Right ventricle myocardium inferior (tissue), 1 donor: ENCODE measurements at places on chromosomes 12 and 14. TPM values are rescaled to one million over a fixed set of nuclear protein-coding genes. Genes with fewer than 3 reads are reported as not detected.

GRCh38 chr14:65676361-65677014 lies 264.0 kb downstream of the FUT8 start:
- no peak for DNase-seq

The A2M gene
- 640 TPM for total RNA-seq

DNA sequence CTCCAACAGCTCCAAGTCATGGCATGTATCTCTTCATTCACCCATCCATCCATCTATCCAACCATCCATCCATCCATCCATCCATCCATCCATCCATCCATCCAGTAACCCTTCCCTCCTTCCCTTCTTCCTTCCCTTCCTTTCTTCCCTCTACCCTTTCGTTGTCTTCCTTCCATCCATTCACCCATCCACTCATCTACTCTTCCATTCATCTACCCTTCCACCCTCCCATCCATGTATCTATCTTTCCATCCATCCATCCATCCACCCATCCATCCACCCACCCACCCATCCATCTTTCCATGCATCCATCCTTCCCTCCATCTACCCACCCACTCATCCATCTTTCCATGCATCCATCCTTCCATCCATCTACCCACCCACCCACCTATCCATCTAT lies 53.2 kb upstream of the FBXO21 start:
- no peak for DNase-seq

DNA sequence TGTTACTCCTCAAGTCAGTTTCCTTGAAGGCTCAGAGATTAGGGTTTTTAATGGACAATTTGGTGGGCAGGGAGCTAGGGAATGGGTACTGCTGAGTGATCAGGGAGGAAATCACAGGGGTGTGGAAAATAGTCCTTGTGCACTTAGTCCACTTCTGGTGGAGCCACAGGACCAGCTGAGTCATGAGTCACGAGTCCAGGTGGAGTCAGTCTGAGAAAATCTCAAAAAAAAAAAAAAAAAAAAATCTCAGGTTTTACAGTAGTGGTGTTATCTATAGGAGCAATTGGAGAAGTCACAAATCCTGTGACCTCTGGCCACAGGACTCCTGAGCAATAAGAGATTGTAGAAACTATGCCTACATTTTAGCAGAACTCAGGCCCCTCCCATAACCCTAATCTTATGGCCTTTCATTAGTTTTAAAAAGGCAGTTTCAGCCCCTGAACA lies 28.2 kb upstream of the AMN1 start:
- DNase-seq = no peak

DNA sequence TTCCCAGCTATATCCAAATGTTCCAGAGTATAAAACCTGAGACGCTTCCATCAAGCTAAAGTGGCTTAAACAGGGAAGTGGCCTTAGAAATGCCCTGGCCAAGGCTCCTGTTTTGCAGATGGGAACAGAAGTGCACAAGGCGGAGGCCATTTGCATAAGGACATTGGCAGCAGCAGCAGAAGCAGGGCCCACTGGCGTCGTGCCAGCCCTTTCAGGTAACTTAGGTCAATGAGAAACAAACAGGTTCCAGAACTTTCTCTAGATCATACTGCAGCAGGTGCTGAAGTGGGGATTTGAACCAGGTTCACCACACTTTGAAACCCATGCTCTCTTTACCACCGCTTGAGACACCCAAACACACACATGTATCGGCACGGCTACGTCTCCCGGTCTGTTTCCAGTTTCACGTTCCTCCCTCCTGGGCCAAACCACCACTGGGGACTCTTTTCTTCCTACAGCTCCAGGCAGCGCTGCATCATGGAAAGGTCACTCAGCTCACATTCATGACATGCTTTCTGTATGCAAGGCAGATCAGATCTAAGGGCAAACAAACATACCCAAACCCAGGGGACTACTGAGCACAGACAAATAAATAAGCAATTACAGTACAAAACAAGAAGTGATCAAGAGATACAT lies 46.0 kb upstream of the PLEKHG6 start:
- DNase-seq = no peak

- DNase-seq = no peak
Observed at GRCh38 chr12:84186433-84186832, 726.2 kb downstream of the SLC6A15 start.

DNA sequence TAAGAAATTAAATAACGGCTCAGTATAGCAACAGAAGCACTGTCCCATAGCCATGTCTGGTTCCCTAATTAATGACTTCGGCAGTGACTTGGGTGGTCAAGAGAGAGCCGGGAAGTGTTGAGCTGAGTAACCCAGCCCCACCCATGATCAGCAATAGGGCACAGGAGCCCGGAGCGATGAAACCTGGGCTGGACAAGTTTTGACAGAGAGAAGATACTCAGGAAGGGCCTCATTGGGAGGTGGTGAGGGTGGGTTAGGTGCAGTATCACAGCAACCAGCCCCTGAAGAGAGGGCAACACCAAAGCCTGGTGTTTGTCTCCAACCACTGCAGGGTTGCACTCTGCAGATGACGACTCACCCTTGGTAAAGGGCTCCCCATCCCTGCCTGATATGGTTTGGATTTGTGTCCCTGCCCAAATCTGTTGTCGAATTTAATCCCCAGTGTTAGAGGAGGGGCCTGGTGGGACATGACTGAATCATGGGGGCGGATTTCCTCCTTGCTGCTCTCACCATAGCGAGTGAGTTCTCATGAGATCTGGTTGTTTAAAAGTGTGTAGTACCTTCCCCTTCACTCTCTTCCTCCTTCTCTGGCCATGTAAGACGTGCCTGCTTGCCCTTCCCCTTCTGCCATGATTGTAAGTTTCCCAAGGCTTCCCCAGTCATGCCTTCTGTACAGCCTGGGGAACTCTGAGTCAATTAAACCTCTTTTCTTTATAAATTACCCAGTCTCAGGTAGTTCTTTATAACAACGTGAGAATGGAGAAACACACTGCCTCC lies 124.9 kb upstream of the MED13L start:
- DNase-seq = no peak

DNA sequence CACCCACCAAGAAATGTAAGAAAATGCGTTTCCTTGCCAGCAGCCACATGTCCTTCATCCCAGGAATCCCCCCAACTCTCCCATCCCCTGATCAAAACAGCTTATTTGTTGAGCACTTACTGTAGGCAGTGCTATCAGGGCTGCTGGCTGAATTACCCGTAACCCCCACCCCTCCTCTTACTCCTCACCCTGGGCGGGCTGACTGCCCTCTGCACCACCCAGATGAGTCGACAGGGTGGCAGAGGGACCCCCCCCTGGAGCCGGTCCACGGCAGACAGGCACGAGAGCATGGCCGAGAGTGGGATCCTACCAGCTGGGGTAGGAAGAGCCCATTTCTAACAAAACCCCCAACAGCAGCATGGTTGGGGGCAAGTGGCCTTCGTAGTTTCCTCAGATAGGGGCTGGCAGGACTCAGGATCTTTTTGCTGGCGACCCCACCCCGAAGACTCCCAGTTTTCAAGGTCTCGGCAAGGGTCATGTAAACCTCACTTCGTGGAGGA lies 1.1 kb upstream of the RHOF start:
- peak; percentile 71 for DNase-seq

DNA sequence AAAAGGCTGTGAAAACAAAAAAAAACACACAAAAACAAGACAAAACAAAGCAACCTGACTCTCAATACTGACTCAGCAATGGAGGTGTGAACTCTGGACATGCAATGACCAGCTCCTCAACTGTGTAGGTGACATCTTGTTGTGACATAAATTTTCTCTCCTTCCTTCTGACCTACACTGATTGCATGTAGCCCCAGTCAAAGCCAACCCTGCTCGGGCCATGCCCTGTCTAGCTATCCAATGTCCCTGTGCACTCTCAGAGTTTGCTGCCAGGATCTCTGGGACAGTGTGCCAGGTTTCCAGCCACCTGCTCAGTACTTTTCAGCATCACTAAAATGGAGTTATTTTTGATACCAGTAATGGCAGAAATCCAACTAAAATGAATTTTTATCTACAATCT lies 18.9 kb upstream of the CRACR2A start:
- DNase-seq = no peak

The PMCH gene
- not detected for total RNA-seq

The RDH16 gene
- not detected for total RNA-seq

GRCh38 chr12:101891462-101891971 lies 14.1 kb downstream of the DRAM1 start:
- no peak for DNase-seq

The LRTM2 gene
- not detected for total RNA-seq

DNA sequence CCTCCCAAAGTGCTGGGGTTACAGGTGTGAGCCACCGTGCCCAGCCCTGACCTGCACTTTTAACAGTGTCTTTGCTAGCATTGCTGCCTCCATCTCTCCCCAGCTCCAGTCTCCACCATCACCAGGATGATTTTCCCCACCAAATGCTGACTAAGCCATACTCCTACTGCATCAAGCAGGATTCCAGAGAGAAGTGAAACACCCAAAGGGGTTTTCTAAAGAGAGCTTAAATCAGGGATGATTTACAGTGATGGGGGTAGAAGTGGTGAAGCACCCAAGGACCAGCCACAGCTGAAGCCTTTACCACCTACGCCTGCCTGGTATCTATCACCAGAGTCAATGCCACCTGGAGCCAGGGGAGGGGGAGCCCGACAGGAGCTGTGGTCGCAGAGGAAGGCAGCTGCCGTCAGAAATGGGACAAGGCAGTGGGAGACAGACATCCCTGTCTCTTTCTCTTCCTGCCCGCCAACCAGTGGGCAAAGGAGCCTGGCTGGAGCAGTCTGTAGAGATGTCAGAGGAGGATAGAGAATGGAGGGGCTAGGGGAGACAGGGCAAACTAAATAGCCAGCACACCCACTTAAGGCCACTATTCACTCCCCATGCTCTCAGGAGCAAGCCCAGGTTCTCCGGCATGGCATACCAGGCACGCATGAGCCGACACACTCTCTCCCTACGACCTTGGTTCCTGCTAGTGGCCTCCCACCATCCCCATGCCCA lies 22.4 kb upstream of the CD9 start:
- DNase-seq = no peak

DNA sequence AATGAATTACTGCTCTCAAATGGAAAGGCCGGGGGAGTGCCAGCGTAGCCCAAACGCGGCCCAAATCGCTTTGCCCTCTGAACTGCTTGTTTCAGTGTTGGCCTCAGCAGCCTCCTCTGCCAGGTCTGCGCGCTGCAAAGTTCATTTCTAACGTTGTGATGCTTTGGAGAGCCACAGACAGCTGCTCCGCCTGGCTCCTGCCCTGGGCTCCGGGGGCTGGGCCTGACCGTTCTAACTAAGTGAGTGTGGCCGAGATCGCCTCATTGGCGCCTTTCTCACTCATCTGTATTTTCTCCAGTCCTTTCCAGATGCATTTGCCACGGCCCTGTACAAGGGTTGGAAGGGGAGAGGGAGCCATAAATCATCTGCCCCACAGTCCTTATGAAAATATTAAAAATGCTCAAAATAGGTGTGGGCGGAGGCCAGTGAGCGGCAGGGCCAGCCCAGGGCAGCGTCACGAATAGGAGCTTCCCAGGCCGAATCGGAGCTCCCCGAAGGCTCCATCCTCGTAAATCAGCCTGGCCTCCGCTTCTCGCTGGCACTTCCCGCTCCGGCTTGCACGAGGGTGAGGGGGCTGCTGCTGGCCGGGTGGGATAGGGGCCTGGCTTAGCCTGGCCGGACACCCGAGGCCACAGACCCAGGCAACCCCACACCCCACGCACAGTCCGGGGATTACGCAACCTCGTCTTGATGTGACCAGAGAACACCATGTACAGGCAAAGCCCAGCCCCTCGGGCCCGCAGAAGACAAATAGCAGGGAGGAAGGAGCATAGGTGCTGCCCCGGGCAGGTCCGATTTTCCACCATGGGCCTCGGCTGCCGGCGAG lies 196.6 kb upstream of the DIO3 start:
- no peak for DNase-seq

DNA sequence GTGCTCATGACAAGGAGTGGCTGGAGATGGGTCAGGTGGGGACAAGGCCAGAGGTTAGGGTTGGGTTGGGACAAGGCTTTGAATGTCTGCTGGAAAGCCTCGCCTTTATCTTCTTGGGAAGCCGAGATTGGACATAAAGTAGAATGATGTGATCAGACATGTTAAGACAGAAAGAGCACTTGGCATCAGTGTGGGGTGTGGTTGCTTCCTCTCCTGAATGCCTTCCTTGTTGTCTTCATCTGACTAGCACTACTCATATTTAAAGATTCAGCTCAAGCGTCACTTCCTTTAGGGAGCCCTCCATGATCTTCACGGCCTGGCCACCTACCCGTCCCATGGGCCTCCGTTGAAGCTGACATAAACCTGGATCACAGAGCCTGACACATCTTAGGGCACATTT lies 14.8 kb upstream of the C12orf75 start:
- no peak for DNase-seq

The KRT85 gene
- not detected for total RNA-seq

- DNase-seq = no peak
Observed at GRCh38 chr12:48163150-48163747, 5.9 kb upstream of the ASB8 start.

- no peak for DNase-seq
Observed at GRCh38 chr14:95885866-95886265, 9.2 kb downstream of the TUNAR start.

DNA sequence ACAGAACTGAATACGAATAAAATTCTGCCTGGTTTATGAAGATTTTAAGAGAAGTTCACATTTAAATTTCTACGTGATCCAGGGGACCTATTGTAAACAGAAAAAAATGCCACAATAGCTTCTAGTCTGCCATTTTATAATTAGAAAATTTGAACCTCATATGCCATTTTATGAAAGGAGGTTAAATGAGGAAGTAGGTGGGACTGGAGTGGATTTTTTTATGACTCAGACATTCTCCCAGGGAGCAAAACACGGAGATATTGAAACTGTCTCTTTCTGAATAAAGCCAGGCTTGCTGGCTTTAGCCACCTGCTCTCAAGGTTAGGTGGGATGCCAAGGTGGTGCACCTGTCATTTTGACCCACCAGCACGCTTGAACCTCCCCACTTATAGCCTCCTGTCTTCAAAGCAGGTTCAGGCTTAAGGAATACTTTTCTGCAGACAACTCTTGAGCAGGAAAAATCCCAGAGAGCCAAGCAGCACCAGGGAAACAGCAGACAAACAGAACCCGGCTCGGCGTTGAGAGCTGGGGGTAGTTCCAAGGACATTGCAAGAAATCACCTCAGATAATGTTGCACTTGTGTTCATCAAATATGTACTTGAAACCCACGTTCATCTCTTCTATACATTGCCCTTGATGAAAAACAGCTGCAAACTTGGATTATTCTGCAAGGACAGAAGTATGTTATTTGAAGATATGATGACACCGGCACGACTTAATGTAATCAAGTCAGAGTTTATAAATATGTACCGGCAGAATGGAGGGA lies 203.7 kb downstream of the PPM1H start:
- DNase-seq = no peak

- DNase-seq = no peak
Observed at GRCh38 chr12:95481072-95481471, 7.1 kb downstream of the METAP2 start.

GRCh38 chr14:56162476-56162875 lies 44.3 kb downstream of the PELI2 start:
- no peak for DNase-seq
